Cerebellar nuclear complex (tissue), 1 donor: ENCODE measurements at places on chromosomes 12 and 14.

- DNase-seq, result no peak
These were observed 5.0 kb upstream of the DDX47 start for GRCh38 chr12:12807970-12808702.

- DNase-seq, result no peak
These were observed 91.7 kb upstream of the SEL1L start for GRCh38 chr14:81625343-81625742.

DNA sequence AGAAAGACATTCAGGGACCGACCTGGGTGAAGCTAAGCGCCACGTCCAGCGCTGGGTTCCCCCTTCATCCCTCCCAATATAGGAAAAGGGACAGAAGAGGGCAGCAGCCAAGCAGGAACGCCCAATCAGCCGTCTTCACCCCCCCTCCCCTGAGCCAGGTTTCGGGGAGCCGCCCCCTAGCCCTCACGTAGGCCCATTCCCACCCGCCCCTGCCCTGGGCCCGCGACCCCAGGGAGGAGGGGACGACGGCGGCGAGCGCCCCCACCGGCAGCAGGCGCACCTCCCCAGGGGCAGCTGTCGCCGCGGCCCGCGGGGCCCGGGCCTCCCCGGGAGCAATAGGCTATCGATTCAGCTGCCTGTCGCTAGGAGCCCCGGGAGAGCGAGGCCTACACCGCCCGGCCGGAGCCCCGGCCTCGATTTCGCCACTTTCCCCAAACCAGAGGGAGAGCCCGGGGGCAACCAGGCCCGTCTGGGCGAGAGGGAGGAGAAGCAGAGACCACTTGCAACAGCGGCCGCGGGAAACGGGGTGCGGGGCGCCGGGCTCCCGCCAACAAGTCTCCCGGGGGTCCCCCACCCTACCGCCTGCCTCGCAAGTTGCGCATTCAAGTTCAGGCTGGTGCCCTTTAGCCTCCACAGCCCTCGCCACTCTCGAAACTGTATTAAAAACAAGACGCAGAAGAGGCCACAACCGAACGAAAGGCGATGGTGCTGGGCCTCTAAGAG, 1.3 kb downstream of the DCAF5 start:
- peak; percentile 14 for DNase-seq

GRCh38 chr14:99729991-99730875, 46.1 kb downstream of the CYP46A1 start:
- no peak for DNase-seq

DNA sequence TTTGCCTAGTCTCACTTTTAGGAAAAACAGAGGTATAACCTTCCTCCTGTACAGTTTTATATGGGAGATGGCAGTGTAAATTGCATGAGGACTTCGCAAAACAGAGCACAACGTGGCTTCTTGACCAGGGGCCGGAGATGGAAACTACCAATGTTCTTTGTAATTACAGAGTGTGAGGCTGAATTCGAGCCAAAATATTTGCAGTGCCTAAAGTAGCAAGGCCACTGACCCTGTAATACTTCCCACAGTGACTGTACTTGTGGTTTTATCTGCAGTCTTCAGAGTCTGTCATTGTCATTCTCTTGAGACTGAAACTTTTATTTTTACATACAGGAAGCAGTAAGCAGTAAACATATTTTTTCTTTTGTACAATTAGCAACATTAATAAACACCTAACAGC, 98.9 kb downstream of the RERG start:
- no peak for DNase-seq

GRCh38 chr12:30806989-30807694, 52.4 kb upstream of the CAPRIN2 start:
- DNase-seq, result peak; percentile 35
